ENCODE measurements at places on chromosomes 1 and 21.

DNA sequence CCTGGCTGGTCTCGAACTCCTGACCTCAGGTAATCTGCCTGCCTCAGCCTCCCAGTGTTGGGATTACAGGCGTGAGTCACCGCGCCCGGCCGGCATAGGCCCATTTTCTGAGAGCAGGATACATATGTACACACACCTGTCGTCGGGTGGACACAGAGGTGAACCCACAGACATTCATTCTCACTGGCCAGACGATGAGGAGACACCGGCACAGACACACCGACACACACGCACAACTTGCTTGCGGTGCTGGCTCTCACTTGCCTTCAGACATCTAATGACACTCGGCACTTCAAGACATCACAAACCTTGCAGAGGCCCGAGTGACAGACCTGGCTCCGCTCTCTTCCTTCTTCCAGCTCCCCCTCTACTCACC, 579 bp downstream of the PTCH2 start:
- DNase-seq, result no peak

DNA sequence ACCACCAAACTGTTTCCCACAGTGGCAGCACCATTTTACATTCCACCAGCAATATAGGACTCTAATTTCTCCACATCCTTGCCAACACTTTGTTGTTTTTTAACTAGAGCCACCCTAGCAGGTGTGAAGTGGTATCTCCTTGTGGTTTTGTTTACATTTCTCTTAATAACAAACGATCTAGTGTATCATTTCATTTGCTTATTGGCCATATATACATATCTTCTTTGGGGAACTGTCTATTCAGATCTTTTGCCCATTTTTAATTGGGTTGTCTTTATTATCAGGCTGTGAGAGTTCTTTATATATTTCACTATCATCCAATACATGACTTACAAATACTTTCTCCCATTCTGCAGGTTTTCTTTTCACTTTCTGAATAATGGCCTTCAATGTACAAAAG, 18.0 kb downstream of the TRIM33 start:
- no peak for DNase-seq

GRCh38 chr1:168199056-168199455, 20.3 kb downstream of the TIPRL start:
- DNase-seq, result no peak

GRCh38 chr21:45152265-45152746, 77.9 kb downstream of the ADARB1 start:
- peak; percentile 38 for DNase-seq

- peak; percentile 84 for DNase-seq
Measured at GRCh38 chr1:153566414-153567371, 1.0 kb upstream of the S100A2 start.

DNA sequence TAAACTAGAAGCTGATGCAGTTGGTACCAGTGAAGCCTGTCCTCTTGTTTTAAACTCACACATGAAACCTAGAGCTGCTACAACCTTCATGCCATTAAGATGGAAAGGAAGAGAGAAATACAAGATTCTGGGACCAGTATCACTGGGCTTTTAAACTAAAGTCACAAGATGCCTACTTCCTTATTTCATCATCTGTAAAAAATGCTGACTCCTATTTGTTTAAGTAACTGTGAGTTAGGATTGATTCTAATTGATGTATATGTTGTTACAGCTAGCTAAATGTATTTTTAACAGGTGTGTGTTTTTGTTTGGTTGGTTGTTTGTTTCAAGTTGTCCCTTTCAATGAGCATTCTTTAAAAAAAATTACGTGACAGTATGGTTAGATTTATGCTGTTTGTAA, 833.3 kb upstream of the PRMT6 start:
- DNase-seq, result no peak

GRCh38 chr21:39061766-39062165, 121.5 kb downstream of the PSMG1 start:
- DNase-seq, result no peak

Measured in stimulated activated CD4-positive, alpha-beta T cell treated with anti-CD3 and anti-CD28 coated beads, Interleukin-1b, Interleukin-23, amount 100 ng/mL, for 1 hour (primary cell).